ENCODE measurements at places on chromosomes 2 and 18.

DNA sequence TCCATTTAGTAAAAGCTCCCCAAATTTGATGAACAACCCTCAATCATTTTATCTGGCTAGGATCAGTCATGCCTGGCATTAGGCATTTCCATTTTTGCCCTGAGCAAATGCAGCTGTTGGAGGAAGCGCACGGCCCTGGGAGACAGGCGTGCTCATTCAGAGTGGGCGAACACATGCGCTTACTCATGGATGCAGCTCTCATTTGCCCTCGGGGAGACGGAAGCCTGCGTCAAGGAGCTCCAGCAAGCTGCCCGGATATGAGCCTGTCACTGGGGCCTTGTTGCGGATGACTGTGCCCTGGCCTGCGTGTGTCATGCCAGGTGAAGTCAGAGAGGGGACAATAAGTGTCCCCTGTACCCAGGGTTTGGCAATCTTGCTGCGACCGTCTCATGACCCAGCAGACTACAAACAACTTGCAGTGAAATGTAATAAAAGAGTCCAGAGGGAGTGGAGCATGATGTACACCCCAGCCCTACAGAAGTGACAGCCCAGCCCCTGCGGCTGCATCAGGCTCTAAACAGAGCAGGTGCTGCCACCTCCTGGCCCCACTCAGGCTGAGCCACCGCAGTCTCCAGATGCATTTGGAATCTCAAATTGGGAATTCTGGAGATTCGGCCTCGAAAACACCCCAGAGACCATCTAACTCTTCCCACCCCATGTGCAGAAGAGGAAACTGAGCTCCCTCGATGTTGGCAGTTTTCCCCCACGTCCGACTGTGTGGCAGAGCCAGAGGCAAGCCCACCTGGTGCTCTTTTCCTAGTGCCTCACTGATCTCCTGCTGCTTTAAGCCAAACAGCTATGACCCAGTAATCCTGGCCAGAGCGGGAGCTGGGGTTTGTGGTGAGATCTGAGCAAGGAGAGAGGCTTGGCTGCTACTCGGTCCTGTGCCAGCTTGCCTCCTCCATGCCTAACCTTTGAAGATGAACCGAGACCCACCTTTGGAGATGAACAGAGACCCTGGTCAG lies 105.0 kb upstream of the ALK start:
- no peak for DNase-seq

DNA sequence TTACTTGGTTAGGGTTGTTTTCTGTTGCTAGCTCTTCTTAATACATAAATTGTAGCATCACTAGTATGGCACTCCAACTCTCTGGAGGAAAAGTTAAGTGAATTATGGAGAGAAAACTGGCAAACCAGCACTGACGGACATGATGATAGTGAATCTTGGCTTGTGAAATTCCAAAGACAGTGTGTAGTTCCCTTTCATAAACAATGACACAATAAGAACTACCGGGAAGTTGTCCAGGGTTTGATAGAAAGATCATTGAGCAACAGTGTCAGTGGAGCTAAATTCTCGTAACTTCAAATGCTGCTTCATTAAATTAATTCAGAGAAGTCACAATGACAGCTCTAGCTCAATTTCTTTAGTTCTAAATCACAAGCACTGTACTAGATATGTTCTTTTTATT lies 66.5 kb downstream of the RIT2 start:
- DNase-seq: no peak

- DNase-seq: no peak
Observed at GRCh38 chr2:50838316-50838715, 193.6 kb downstream of the NRXN1 start.

DNA sequence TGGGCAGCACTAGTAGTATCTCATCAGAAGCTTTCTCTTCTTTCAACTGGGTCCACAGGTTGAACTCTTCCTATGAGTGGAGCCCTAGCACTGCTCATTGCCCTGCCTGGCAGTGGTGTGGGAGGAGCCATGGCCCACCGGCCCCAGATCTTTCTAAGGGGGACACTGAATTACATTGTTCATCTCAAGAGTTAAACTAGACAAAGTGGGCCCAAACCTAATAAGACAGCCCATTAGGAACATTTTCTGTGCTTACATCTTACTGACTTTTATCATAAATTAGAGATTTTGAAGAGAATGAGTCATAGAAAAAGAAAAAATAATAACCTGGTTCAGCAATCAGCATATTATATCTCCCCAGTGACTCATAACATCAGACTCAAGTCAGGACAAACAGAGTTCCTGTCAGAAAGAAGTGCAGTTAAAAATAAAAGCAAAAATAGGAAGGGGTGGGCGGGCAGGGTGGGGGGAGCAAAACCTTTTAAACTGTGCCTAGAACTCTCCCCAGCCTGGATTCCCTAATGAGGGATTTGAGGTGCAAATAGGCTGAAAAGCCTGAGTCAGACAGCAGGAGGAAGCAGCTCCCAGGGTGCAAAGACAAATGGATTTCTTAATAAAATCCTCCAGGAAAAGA lies 161.6 kb upstream of the TRIB2 start:
- no peak for DNase-seq

DNA sequence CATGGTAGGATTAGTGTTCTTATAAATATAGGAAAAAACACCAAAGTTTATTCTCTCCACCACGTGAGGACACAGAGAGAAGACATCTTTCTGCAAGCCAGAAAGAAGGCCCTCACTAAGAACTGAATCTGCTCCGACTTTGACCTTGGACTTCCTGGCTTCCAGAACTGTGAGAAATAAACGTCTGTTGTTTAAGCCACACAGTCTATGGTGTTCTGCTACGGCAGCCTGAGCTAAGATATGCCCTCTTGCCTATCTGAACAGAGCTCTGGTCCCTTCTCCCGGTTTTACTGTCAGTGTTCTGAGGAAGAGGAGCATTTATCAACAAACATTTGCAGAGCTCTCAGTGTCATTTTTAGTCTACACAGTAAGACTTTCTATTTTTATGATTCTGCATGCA lies 131.3 kb downstream of the DOK6 start:
- no peak for DNase-seq

DNA sequence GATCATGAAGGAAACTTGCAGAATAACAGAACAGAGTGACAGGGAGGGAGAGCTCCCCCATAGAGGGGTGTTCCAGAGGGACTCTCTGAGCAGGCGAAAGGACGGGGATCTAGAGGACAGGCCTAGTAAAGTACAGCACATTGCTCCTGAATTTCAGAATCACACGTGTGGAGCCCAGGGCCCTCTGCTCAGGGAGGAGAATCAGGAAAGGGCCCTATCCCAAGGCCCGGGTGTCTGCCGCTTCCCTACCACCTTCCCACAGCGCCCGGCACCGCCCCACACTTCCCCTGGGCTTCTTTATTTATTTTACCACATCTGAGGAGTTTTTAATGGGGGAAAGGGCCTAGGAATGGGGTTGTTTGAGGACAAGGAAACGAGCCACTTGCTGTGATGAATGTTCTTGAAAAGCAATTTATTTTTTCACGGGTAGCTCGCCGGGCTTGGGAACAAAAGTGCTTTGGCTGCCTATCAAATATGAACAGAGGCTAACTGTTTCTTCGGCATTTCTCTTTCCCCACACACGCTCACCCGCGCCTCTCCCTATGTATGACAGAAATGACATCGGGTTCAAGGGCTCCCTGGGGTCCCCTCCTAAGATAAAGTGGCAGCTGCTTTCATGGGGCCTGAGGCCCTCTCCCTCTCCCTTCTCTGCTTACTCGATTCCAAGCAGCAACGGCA lies 79.3 kb upstream of the GLI2 start:
- DNase-seq: no peak

Data from stimulated activated CD8-positive, alpha-beta memory T cell treated with anti-CD3 and anti-CD28 coated beads, Interleukin-2, amount 100 ng/mL, for 1 hour (primary cell).